ENCODE measurements at places on chromosomes 7 and 10.

GRCh38 chr10:97109547-97109946 is 76.2 kb downstream of the SLIT1 start:
- DNase-seq, result no peak

- DNase-seq, result no peak
Measured at GRCh38 chr7:2024567-2024918, 208.2 kb downstream of the MAD1L1 start.

DNA sequence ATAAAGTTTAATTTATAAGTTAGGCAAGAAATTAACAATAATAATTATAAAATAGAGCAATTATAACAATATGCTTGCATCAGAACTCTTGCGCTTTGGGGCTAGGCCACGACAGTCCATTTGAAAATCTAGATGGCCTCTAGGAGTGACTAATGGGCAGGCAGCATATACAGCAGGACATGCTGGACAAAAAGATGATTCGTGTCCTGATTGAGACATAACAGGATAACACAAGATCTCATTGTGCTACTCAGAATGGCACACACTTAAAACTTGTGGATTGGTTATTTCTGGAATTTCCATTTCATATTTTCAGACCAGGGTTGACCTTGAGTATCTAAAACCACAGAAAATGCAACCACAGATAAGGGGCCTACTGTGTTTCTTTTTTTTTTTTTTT is 27.5 kb downstream of the CTNNA3 start:
- no peak for DNase-seq

DNA sequence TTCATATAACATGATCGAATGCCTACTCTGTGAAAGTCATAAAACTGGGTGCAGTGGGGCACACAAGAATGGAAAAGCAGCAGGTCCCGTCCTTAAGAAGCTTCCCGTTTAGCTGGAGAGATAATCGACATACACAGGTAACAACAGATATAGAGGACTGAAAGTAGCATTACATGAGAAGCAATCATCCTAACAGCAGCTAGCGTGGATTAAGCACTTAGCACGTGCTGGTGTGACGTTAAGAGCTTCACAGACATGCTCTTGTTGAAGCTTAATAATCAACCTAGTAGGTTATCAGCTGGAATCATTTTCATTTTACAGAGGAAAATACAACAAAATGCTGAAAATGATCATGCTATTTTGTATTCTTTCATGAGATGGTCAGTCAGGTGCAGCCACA is 184.8 kb downstream of the GPAM start:
- no peak for DNase-seq

GRCh38 chr10:117431160-117431559 is 55.9 kb upstream of the PDZD8 start:
- no peak for DNase-seq

DNA sequence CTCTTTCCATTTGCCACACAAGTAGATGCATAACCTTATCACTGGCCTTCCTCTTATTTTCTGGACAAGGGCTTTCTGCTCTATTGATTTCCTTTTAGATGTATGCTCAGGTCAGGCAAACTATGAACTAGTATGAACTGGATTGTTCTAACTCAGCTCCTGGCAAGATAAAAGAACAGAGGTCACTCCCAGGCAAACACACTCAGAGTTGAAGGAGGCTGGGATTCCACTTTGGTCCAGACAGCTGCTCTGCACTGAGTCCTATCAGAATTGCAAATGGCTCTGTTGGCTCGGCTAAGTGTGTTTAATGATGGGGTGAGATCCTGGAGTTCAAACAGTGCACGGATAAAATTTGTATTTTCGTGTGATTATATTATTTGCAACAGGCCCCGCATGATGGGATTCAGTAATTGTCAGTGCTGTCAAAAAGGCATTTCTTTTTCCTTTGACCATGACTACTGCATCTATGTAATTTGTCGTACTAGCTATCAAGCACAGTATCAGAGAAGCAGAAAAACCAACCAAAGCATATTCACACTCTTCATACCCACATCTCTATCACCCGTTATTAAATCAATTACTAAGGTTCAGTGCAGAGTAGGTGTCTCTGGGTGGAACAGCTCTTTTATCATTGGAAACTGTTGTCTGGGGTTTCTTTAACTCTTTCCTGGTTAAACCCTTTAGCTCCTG is 288.1 kb upstream of the PRKCQ start:
- no peak for DNase-seq

GRCh38 chr10:80160361-80161320 is 28.1 kb downstream of the PLAC9 start:
- DNase-seq, result no peak

DNA sequence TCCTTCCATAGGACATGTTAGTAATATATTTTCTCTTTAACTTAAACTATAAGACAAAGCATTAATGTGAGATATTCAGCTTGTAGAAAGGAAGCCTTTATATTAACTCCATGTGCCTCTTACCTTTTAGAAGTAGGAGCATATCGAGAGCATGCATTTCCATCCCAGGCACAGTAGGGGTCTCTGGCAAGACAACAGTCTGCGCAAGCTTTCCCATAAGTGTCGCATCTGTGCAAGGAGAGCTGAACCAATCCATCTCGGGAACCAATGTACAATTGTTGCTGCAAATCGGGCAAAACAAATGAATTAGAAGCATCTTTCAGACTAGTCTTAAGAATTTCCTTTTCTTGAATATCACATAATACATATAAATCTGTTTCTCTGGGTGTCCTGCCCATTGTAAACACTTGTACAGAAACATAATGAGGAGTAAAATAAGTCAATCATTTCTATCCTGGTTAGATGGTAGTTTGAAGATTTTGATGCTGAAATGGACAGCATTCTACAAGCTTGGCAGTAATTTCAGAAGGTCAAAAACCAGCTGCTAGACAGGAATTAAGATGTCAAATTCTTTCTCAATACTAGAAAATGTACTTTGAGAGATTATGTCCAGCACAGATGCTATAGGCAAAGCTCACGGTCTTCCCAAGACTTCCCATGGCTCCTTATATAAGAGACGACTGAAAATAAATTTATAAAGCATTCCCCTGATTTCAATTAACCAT is 171.8 kb downstream of the SEMA3D start:
- no peak for DNase-seq

DNA sequence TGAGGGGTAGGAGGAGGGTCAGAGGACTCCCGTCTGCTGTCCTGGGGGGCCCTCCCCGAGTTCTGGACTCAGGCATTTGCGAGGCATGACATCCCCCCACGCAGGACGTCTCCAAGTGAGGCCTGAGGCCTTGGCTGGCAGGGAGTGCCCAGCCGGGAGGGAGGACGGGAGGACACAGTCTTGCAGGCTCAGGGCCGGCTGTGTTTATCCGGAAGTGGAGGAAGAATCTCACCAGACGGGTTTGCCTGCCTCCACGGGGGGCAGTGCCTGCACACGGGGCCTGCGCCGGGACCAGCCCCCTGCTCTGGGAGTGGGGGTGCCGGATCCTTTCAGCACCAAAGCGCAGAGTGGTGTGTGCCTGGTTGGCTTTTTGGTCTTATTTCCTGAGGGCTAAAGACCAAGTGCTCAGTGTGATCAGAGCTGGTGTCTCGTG is 10.9 kb downstream of the PWWP2B start:
- DNase-seq, result no peak

- no peak for DNase-seq
Measured at GRCh38 chr10:44393051-44393630, 8.2 kb upstream of the CXCL12 start.

DNA sequence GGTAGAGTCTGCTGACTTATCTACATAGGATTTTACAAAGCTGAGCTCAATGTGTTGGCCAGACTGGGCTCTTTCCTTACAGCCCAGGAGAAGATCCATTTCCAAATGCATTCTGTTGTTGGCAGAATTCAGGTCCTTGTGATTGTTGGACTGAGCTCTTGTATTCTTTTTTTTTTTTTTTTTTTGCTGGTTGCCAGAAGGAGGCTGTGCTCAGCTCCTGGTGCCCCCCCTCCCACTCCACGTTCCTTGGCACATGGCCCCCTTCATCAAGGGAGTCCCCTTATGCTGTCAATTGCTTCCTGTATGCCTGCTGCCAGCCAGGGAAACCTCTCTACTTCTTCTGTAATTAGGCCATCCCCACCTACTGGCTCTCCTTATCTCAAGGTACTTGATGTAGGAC is 518.1 kb upstream of the AKR1E2 start:
- no peak for DNase-seq

DNA sequence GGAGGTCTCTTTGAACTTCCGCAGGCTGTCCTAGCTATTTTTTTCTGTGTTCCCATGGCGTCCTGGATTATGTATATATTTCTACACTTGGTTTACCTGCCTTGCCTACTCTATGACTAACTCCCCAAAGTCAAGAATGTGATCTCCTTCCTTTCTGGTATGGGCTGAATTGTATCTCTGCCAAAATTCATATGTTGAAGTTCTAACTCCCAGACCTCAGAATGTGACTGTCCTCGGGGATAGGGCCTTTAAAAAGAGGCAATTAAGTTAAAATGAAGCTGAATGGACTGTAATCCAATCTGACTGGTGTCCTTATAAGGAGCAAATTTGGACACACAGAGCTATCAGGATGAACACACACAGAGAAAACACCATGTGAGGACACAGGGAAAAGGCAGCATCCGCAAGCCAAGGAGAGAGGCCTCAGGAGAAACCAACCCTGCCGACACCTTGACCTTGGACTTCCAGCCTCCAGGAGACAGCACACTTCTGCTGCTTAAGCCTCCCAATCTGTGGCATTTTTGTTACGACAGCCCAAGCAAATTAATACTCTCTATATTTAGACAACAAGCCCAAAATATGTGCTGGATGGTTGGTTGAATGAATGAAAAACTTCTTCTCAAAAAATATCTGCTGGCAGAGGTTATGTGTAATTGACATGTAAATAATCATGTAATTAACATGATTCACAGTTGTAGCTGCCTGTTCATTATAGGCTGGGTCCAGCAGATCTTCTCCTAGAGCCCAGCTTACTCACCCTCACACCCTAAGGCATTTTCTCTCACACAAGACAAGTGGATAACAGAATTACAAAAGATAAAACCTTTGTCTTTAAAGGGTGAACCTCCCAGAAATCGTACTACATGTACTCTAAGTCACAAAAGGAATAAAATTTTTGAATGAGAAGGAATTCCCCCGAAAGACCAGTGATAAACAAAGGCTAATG is 123.7 kb downstream of the CUBN start:
- no peak for DNase-seq

GRCh38 chr7:157815706-157816022 is 478.9 kb downstream of the DNAJB6 start:
- DNase-seq, result no peak

GRCh38 chr7:148211740-148212151 is 378.8 kb upstream of the C7orf33 start:
- DNase-seq, result no peak

DNA sequence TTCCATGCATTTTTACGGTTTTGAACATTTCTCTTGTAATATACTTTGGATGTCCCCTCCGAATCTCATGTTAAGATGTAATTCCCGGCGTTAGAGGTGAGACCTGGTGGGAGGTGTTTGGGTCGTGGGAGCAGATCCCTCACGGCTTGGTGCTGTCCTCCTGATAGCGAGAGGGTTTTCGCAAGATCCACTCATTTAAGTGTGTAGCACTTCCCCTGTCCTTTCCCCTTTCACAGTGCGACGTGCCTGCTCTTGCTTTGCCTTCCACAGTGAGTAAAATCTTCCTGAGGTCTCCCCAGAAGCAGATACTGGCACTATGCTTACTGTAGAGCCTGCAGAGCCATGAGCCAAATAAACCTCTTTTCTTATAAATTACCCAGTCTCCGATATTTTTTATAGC is 6.6 kb downstream of the GPR141 start:
- DNase-seq, result no peak

GRCh38 chr10:28332726-28333125 is 29.9 kb upstream of the MPP7 start:
- no peak for DNase-seq

DNA sequence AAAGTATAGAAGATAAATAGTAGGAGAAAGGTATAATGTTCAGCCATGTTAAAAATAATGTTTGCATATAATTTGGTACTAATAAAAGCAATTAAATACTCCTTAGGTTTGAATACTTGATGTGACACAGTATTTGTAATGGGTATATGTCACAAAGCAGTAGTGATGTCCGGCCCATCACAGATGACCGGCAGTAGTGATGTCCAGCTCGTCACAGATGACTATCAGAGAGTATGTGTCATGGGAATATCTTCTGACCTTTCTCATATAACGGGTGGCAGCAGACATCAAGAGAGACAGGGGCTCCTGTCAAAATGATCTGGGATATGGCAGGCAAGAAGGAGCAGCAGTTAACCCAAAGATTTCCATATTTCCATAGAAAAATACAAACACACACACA is 477.4 kb upstream of the KLF6 start:
- no peak for DNase-seq

- DNase-seq, result no peak
Measured at GRCh38 chr7:80967071-80967916, 48.4 kb upstream of the SEMA3C start.

DNA sequence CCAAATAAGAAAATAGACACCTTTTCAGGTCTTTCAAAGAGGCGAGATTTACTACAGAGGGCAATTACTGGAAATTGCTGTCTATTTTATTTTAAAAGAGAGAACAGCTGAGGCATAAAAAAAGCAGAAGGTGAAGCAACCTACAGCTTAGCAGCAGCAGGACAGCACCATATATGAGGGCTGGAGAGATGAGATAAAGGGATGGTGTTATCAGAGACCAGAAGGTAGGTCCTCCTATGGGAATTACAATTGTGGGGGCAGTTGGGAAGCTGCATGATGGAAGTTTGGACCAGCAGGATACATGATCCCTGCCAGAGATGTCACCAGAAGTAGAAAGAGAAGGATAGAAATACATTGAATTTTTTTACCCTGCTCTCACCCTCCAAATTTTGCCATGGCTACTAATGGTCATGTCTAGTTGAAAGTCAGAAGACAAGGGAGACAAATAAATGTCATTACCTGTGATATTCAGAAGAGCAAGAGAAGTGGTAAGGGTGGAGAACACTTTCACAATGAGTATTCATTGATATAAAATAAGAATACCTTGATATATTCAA is 77.2 kb upstream of the CALCR start:
- DNase-seq, result no peak

GRCh38 chr7:93629291-93629801 is 54.8 kb upstream of the CALCR start:
- no peak for DNase-seq

GRCh38 chr10:112160834-112161233 is 22.7 kb downstream of the GPAM start:
- DNase-seq, result no peak

DNA sequence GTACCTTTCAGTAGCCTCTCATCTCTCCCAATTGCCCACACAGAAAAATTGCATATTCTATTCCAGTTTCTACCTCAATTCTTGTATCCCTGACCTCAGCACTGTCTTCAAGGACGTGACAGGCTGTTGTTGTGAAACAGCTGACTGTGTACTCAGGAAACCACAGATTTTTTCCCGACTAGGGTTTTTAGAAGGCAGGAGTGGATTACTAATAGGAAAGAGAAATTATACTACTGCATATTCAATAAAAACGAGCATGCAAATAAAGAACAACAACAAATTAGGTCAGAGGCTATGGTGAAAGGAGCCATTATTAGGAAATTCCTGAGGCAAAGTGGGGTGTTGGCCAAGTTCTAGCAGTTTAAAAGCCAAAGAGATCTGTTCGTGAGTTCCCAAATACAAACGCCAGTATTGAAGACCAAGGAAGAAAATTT is 93.4 kb downstream of the DOCK4 start:
- no peak for DNase-seq

GRCh38 chr7:14900051-14900450 is 2.5 kb downstream of the DGKB start:
- no peak for DNase-seq

GRCh38 chr7:157634401-157635147 is 297.8 kb downstream of the DNAJB6 start:
- DNase-seq, result no peak

- DNase-seq, result no peak
Measured at GRCh38 chr10:63464402-63465292, 1.1 kb downstream of the JMJD1C start.
